ENCODE measurements at places on chromosomes 2 and 18.

DNA sequence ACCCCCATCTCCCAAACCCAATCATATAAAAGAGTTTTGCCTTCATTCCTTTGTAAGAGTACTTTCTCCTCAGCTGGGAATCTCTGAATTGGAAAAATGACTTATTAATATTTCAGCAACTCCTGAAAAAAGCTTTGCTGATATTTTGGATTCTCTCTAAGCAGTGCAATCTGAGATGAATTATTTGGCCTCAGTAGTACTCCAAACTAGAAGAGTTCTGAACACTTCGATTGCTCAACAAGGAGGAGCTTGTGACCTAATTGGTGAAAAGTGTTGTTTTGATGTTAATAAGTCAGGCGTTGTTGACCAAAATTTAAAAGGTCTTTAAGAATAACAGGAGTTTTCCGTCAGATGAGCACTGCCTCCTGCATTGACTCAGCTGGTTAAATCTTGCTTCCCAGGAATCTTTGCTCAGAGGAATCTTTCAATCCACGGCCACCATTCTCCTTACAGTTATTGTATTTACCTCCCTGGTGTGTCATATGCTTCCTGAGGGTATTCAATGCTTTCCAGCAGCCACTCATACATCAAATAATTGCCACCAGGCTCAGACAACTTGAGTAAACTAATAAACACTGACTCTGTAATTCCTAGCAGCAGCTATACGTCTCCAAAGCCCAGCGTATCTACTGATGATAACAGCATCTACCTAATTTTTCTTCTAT is 24.5 kb upstream of the LIPG start:
- no peak for DNase-seq

DNA sequence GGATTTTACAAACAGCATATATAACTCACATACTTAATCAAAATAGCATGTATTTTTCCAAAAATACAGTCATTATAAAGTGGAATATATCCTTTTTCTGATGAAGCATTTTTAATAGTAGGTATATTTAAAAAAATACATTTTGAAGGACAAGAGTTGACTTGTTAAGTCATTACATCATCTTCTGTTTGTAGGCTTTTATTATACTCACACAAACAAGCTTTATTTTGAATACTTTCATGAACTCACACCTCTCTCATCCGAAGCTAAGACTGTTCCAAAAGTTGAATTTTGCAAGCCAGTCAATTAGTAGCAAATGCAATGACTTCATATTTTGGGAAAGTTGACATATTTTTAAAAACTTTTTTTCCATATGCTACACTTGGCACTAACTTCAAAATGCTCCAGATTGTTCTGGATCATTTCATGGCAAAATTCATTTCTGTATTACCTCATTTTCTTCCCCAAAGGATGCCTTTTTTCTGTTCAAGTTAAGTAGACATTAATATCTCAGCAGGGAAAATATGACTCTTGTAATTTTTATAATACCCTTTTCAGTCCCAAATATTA is 68.5 kb upstream of the WDR75 start:
- DNase-seq = no peak

GRCh38 chr2:31580321-31581117 is at the start of gene SRD5A2:
SRD5A2 (minus strand) TSS chr2:31580938; CDS start chr2:31580900, 38 bp downstream.
- no peak for DNase-seq

GRCh38 chr2:63844616-63845015 is 2.9 kb downstream of the UGP2 start:
- DNase-seq = no peak
